ENCODE measurements at places on chromosomes 7 and 10.

- DNase-seq: no peak
Observed at GRCh38 chr10:103667356-103667755, 173.9 kb downstream of the NEURL1 start.

DNA sequence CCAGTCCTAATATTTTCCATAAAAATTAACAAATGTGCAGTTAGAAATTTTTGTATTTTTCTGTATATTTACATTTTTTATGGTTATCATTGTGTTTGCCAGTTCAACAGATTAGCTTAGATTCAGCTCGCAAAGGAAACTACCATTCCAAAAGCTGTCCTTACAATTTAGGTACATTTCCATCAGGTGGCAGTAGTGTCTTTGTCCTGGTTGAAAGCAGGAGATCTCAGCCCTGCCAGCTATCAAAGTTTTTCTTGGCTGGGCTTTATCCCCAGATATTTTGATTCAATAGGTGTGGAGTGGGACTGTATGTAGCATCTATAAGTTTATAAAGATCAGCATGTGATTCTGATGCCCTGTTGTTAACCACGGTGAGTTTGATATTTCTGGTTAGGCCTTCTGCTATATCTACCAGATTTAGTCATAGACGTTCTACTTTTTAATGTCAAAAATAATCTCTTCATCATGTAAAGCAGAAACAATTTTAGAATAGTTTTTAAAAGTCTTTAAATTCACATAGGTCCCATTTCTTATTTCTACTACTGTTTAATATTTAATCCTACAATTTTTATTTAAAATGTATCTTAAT, 15.5 kb upstream of the ICA1 start:
- no peak for DNase-seq

- DNase-seq: no peak
Observed at GRCh38 chr7:101964680-101965452, 147.4 kb downstream of the CUX1 start.

- DNase-seq: no peak
Observed at GRCh38 chr10:63221950-63222349, 88.8 kb downstream of the NRBF2 start.

DNA sequence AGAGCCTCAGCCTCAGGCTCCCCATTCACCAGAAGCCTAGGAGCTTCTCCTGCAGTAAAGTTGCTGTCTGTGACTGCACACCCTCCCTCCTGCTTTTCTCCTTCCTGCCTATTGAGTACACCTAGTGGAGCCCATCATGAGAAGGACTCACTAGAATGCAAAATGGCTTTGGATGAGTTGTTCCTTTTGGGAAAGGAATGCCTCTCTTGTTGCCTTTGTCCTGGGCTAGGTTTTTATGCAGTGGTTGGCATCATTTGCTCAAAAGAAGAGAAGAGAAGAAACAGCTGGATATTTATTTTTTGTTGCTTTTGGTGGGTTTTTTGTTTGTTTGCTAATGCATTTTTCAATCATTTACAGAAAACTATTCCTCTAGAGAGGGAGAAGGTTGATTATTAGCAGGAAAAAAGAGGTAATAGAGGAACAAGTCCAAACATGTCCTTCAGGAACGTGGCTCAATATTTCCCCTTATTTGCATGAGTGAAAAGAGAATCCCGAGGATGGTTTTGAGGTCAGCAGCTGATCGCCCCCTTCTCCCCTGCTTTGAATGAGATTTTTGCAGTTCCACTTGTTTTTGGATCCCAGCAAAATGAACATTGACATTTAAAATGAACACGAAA, 369.9 kb upstream of the NRP1 start:
- no peak for DNase-seq

GRCh38 chr7:158620839-158621441, 33.3 kb upstream of the PTPRN2 start:
- no peak for DNase-seq
